ENCODE measurements at places on chromosomes 5 and 9.
A peak's percentile ranks its signal among the peaks of the same experiment; 100 is the strongest.

DNA sequence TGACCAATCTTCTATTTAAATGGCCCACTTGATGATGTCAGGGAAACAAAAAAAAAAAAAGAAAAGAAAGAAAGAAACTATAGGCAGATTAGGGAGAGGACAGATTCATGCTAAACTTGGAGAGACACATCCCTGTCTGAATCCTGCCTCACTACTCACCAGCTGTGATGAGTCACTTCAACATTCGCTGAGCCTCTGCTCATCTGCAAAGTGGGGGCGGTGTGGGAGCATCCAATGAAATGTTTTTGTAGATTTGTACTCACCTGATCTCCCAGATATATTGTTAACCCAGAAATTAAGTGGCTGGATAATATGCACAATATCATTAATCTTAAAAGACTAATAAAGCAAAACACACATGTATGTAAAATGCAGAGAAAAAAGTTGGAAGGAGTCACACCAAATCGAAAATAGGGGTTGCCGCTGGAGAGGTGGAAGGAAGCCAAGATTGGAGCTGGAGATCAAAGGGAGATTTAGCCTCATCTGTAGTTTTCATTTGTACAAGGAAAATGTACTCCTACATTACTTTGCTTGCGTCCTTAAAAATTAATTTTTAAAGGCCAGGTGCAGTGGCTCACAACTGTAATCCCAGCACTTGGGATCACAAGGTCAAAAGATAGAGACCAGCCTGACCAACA is 17.0 kb upstream of the ERGIC1 start:
- DNase-seq, result no peak

GRCh38 chr5:107616213-107616612 is 54.5 kb downstream of the EFNA5 start:
- no peak for DNase-seq

- no peak for DNase-seq
These were observed 299.6 kb upstream of the GRIN3A start for GRCh38 chr9:102038006-102038405.

DNA sequence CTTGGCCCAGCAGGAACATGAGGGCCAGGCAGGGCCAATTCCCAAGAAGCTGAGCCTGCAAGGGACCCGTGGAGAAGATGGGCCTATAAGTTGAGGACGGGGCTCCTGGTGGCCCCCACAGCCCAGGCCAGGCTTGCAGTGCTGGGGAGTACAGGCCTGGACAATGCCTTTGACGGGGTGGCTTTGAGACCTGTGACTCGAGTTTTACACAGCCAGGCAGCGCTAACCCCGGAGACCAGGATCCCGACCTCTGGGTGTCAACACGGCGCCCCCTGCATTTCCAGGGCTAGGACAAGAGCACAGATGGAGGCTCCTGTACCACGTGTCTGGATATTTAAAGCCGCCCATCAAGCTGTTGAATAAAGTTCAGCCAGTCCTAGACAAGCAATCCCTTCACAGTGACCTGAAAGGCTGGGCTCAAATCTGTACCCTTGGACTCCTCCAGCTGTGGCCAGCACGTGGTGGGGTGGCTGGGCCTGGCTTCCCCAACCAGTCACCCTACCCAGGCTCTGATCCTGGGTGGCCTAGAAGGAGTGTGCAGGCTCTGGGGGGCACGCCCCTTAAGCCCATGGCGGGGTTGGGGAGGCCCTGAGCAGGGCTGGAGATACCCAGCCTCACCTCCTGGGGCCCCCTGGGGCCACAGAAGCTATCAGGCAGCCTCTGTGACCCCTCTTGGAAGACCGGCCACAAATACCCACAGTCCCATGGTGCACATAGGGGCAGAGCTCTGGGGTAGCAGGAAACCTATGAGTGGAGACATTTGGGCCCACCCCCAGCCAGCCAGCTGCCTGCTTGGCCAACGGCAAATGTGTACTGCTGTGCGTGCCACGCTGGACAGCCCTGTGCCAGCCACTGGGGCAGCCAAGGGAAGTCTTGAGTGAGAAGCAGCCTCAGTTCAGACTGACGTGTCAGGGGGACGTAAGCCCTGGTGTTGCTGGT is 88.7 kb downstream of the NTNG2 start:
- no peak for DNase-seq

DNA sequence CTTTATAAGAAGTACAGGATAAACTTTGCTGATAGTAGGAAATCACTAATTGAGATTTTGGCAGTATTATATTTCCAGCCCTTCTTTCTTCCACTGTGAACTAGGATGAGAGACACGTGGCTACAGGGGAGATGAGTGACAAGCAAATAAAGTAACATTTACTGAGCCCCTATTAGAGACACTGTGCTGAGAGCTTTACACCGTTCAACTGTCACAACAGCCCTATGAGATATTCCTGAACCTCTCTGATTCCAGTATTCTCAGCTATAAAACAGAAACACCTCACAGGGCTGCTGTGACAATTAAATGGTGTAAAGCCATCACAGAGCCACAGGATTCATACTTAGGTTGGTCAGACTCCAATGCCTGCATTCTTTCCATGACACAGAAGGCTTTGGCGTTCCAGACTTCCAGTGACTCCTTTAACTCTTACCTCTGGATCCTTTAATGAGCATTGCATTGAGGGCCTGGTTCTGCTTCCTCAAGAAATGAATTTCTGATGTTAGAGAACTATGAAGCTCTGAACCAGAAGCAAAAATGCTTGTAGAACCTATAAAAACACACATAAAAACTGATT is 169.0 kb downstream of the CDK5RAP2 start:
- DNase-seq, result no peak

DNA sequence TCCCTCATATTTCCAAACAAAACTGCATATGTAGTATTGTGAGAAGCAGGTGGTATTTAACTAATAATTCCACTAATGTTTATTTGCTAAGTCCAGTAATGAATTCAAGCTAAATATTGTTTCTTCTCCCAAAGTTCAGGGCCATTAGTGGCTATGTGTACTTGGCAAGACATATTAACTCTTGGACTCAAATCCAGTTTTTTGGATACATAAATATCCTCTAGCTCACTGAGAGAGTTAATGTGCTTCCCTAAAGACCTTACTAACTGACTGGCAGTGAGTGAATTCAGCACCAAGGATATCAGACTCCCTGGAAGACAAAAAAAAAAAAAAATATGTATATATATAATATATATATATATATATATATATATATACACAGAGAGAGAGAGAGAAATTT is 214.1 kb downstream of the RAB3C start:
- DNase-seq, result no peak

- DNase-seq, result no peak
These were observed 33.6 kb upstream of the COL5A1 start for GRCh38 chr9:134607971-134608370.

GRCh38 chr9:136516191-136516654 is 29.6 kb downstream of the NOTCH1 start:
- no peak for DNase-seq

DNA sequence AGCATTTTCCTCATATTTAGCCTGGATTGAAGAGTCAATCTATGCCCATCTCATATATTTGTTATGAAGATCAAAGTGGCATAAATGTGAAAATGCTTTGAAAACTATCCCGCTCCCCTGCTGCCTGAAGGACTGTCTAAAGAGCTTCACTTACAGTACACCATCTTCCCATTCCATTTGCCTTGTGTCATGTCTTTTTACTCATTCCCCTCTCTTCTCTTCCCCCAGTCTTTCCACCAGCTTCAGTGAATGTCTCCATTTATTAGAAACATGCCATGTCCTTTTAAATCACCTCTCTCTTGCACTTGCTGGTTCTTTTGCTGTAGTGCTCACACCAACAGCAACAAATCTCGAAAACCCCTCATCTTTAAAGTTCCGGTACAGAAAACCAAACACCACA is 192.7 kb upstream of the SGCD start:
- DNase-seq, result no peak

DNA sequence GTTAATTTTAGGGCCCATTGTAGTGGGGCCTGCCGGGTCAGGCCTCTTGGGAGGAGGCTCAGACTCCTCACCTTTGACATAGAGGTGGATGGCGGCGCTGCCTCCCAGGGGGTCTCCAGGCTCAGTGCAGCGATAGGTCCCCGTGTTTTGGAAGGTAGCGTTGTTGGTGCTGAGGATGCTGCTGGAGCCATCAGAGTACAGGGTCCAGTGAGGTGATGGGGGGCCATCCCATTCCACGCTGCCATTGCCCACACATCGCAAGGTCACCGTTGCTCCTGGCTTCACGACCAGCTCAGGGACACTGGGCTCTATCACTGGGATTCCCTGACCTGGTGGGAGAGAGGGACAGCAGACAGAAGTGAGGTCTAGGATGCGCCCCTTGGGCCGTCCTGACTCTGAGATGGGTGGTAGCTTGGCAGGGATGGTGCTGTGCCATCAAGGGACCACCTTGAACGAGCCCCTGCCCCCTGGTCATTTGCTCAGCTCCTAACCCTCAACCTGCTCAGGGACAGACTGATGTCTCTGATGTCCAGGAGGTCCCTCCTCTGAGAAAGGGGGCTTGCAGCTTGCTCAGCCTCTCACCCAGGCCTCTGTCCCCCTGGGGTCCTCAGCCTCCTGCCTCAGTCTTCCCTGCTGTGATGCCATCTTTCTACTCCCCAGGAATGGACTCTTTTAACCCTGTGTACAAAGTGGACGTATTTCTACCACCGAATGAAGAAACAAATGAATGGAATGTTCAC is 5.5 kb downstream of the CSF1R start:
- DNase-seq, result no peak

GRCh38 chr9:71824257-71824656 is 55.9 kb upstream of the CEMIP2 start:
- no peak for DNase-seq

DNA sequence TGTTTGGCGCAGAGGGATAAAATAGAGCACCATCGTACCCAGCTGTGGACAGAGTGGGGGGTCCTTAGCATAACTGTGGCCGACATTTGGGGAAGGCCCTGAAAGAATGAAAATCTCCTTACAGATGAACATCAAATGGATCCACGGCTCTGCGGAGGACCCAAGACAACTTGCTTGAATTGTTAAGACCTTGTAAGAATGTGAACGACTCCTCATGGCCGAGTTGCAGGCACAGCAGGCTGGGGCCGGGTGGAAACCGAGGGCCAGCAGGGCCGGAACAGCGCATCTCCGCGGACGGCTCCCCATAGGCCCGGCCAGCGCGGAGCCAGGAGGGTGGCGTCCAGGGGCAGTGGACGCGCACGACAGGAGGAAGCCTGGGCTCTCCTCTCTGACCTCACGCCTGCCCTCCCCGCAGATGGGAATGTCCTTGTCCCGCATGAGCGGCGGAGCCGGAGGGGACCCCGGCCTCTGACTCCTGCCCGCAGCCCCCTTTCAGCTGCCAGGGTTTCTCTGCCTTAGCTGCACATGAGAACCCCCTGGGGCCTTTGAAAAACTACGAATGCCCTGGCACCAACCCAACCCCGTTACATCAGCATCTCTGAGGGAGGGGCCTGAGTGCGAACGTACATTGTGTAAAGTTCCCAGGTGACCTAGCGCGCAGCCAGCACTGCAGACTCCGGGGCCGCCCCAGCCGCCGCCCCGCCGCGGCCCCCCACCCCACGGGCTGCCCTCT is 36.2 kb upstream of the PTCH1 start:
- DNase-seq, result no peak

DNA sequence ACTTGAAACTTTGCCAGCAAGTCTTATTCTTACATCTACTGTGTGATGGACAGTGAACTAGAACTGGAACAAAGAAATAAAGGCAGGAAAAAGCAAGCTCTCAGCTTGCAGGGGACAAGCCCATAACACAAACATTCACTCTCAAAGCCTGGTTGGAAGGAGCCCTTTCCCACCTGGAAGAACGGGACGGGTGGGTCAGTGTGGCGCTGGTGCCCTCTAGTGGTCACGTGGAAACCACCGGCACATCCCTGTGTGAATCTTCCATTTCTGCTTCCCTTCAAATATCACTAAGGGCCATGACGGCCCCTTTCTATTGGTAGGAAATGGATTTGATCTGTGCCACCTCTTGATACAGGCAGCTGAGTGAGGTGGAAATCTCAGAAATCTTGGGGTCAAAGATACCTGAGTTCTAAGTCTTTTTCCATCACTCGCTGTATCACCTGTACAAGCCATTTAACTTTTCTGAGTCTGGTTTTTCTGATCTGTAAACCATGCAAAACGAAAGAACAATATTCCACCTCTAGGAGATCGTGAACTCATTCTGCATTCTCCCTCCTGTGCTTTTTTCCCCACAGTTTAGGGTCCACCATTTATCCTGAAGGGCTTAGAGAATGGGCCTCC is 211.6 kb downstream of the MSX2 start:
- DNase-seq, result peak; percentile 53

DNA sequence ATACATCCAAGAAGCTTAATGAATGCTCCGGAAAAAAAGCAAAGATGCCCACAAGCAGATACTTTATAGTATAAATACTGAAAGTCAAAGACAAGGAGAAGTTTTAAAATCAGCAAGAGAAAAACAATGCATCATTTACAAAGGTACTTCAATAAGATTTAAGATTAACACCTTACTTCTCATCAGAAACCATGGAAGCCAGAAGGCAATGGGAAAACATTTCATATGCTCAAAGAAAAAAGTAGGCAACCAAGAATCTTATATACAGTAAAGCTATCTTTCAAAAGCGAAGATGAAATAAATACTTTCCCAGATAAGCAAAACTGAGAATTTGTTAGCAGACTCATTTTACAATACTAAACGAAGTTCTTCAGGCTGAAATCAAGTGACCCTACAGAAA is 51.1 kb downstream of the ABHD17B start:
- DNase-seq, result no peak

DNA sequence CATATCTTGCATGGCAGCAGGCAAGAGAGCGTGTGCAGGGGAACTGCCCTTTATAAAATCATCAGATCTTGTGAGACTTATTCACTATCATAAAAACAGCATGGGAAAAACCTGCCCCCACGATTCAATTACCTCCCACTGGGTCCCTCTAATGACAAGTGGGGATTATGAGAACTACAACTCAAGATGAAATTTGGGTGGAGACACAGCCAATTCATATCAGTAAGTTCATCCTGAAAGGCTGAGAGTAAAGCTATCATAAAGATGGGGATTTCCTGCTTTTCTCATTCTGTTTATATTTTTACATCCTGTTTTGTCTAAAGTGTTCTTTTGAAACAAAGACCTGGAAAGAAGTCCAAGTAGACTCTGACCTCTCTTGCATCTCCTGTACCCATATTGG is 28.9 kb upstream of the IL33 start:
- no peak for DNase-seq

- peak; percentile 40 for DNase-seq
These were observed 16.9 kb downstream of the CLTA start for GRCh38 chr9:36207546-36208012.

GRCh38 chr5:96203761-96204160 is 229.3 kb downstream of the PCSK1 start:
- DNase-seq, result no peak

GRCh38 chr5:100777680-100778300 is 125.3 kb downstream of the ST8SIA4 start:
- peak; percentile 81 for DNase-seq

DNA sequence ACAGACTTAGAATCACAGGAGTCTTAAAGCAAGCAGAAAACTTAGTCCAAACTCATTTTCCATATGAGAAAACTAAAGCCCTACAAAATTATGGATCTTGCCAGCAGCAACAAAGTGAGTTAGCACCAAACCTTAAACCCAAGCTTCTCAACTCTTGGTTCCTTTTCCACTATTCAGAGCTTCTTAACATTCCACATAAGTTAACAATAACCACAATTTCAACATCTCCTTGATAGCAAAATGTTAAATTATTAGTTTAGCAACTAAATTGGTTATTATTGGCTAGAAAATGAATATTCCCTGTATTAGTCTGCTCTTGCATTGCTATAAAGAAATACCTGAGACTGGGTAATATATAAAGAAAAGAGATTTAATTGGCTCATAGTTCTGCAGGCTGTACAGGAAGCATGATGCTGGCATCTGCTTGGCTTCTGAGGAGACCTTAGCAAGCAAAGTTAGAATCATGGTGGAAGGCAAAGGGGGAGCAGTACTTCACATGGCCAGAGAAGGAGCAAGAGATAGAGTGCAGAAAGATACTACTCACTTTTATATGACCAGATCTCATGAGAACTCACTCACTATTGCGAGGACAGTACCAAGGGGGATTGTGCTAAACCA is 26.2 kb upstream of the ARSB start:
- no peak for DNase-seq

Data from KBM-7 (cell line).